Kidney tubule cell (primary cell): ENCODE measurements at places on chromosomes 4 and X.

DNA sequence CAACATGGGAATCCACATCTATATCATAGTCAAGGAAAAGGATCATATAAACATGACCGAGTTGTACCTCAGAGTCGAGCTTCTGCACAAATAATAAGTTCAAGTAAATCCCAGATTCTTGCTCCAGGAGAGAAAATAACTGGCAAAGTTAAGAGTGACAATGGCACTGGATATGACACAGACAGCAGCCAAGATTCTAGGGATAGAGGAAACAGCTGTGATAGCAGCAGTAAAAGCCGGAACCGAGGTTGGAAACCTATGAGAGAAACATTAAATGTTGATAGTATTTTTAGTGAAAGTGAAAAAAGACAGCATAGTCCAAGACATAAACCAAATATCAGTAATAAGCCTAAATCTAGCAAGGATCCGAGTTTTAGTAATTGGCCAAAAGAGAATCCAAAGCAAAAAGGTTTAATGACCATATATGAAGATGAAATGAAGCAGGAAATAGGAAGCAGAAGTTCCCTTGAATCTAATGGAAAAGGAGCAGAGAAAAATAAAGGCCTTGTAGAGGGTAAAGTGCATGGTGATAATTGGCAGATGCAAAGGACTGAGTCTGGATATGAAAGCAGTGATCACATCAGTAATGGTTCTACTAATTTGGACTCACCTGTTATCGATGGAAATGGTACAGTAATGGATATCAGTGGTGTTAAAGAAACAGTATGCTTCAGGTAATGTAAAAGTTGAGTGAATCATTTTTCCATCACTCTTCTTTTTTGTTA, 50.4 kb downstream of the FABP2 start:
- no peak for DNase-seq

GRCh38 chr4:151614561-151614960, 146.2 kb downstream of the GATB start:
- no peak for DNase-seq

DNA sequence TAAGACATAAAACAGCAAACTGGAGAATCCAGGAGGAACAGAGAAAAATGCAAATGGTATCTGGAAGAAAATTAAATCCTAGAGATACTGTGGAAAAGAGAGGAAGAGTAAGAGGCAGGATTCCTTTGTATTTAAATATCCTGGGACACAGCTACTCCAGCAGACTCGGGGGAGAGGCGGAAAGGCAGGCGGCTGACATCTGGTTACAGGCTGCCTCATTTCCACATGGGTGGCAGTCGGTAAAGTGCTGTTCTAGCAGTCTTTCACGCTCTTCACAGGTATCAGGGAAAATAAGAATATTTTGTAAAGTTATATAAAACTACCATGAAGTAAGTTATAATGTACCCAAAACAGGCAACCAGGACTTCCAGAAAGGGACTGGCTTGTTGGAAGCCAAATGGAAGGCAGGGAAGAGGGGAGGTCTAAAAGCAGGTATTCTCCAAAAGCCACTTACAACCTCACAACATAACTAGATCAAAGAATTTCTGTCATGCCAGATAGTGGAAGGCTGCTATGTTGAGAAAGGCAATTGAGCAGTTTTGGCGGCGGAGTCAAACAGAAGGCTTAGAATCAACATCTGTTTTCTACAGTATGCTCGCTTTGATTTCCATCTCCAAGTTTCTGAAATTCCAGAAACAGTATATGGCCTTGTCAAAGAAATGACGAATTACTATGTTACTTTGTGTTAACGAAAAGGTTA, 1.3 kb upstream of the TIGD2 start:
- DNase-seq: no peak

- DNase-seq: no peak
Observed at GRCh38 chr4:165631208-165631894, 241.7 kb upstream of the TLL1 start.

GRCh38 chr4:98421111-98421510, 159.9 kb downstream of the RAP1GDS1 start:
- DNase-seq: peak; percentile 70

- no peak for DNase-seq
Observed at GRCh38 chr4:123127218-123127617, 204.8 kb upstream of the NUDT6 start.

GRCh38 chr4:21097026-21097425, 396.8 kb downstream of the PACRGL start:
- no peak for DNase-seq

GRCh38 chrX:28773807-28774206, 186.6 kb downstream of the IL1RAPL1 start:
- DNase-seq: no peak

- no peak for DNase-seq
Observed at GRCh38 chr4:145097331-145097820, 620 bp downstream of the ANAPC10 start.

DNA sequence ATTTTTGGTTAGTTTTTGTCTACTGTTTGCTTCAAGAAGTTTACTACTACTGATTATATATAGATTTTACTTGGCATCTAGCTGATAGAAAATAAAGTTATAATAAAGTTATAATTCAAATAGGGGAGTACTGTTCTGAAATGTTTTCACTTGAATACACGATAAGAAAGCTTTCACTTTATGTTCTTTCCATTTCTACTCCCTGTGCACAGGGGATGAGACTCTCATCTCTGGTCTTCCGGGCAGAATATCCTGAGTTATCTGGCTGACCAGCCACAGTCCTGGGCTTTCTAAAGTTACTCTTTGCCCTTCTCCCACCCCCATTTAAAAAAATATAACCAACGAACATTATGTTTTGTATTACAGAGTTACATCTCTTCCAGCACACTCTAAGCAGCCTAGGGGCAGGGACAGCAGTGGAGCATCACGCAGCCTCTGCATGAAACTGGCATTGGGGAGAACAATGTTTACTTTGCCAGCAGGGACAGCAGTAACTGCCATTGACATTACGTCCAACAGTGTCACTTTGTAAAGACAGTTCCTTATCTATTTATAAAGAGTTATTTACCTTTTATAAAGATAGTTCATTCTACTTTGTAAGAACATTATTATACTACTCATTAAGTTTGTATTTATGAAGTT, 64.3 kb downstream of the METTL14 start:
- no peak for DNase-seq

DNA sequence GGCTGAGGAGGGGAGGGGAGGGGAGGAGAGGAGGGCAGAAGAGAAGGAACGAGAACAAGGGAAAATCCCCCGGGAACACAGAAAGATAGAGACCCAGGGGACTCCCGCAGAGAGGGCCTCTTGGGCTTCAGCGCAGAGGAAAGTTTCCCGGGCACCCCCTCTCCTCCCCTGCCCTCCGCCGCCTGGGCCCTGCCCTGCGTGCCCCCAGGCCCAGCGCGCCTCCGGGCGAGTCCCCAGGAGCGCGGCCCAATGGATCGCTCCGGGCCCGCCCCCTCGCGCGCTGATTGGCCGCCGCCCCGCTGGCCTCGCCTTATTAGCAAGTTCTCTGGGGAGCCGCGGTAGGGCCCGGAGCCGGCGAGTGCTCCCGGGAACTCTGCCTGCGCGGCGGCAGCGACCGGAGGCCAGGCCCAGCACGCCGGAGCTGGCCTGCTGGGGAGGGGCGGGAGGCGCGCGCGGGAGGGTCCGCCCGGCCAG, at the start of gene MSX1:
Gene MSX1, plus strand, starts transcription at position 341 of the 474 bp plus-strand sequence. CDS start 235 bp downstream, outside the sequence.
- DNase-seq: peak; percentile 84

- peak; percentile 26 for DNase-seq
Observed at GRCh38 chr4:139454111-139455045, at the start of gene RAB33B. Gene RAB33B, plus strand, starts transcription at chr4:139454121. Its CDS starts 75 bp downstream, at chr4:139454196.

- DNase-seq: peak; percentile 2
Observed at GRCh38 chr4:133921280-133922195, 280.1 kb downstream of the PABPC4L start.

GRCh38 chr4:16682975-16683374, 215.5 kb downstream of the LDB2 start:
- no peak for DNase-seq

- DNase-seq: peak; percentile 62
Observed at GRCh38 chrX:46573331-46573891, at the start of gene CHST7. Gene CHST7, plus strand, starts transcription at chrX:46573765. Its CDS starts 167 bp downstream, at chrX:46573932.

DNA sequence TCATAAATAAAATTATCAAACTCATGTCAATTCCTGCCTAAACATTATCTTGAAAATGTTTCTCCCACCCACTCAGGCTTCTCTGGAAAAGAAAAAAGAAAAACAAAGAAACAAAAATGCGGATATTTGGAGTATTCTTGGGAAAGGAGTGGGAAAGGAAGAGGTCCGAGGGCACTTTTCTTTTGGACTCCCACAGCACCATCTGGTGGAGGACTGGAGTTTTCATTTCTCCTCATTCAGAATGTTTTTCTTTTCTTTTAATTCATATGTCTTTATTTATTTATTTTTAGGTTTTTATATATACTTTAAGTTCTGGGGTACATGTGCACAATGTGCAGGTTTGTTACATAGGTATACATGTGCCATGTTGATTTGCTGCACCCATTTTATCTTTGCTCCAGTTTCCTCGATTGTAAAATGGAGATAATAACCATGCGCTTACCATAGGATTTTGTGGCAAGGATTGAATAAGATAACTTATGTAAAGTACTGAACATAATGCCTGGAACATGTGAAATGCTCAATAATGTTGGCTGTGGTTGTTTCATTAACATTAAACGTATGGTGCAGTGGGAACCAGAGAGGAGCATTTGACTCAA, 8.0 kb upstream of the KCNE5 start:
- peak; percentile 9 for DNase-seq

DNA sequence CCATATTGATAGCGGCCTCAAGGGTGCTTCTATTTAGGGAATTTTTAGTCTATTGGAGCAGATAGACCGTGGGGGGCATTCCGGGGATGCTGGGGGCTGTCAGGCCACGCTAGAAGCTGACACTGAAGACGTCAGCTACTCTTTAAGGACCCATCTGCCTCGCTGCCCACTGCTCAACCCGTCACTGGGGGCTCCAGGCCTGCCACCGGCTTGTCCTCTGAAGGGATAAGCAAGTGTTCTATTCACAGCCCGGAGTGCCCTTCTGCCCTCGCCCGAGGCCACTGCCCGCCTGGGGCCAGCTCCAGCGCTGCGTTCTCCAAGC, 679 bp upstream of the MSL3 start:
- DNase-seq: no peak

- DNase-seq: no peak
Observed at GRCh38 chr4:4338210-4339001, 48.4 kb downstream of the ZBTB49 start.

GRCh38 chr4:111187108-111187507, 564.2 kb upstream of the PITX2 start:
- DNase-seq: no peak

DNA sequence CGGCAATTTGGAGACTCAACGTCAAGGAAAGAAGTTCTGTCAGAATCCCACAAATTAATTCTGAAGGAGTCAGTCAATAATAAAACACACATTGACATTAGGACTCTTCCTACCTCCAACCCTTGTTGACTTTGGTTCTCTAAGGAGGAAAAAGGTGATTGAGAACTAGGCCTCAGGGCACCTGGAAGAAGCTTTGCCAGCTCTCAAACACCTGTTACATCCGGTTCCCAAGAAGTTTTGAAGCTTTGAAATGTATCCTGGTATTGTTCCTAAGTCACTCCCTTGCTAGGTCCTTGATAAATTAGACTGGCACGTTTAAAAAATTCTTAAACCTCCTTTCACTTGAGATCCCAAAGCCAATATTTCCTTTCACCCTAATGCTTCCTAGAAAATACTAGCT, 1.7 kb upstream of the CCDC160 start:
- DNase-seq: no peak
